ENCODE measurements at places on chromosomes 1 and 21.

- DNase-seq: no peak
These were observed 22.8 kb upstream of the SLC45A3 start for GRCh38 chr1:205703072-205703471.

GRCh38 chr1:1082776-1083415 is 8.8 kb upstream of the RNF223 start:
- no peak for DNase-seq

DNA sequence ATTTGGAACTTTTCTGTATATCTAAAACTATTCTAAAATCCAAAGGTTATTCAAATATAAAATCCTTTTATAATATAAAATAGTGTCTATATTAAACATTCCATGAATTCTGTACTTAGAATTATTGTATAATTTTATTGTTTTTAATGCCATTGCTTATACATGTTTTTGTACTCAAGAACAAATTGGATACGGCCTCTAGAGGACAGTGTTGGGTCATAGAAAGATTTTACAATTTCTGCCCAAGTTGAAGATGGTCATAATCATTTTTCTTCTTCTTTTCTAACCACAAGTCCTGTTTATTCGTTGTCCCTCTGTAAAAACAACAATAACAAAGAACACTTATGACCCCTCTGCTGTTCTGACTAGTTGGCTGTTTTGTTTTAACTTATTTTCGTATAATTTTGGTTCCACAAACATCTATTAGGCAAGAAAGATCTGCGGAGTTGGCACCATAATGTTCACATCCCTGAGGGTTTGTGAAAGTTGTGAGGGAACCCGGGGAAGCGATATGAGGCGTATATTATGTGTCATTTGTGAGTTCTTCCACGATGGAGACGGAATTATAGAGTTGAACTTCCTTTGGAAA is 75.7 kb upstream of the KIF26B start:
- DNase-seq: no peak

DNA sequence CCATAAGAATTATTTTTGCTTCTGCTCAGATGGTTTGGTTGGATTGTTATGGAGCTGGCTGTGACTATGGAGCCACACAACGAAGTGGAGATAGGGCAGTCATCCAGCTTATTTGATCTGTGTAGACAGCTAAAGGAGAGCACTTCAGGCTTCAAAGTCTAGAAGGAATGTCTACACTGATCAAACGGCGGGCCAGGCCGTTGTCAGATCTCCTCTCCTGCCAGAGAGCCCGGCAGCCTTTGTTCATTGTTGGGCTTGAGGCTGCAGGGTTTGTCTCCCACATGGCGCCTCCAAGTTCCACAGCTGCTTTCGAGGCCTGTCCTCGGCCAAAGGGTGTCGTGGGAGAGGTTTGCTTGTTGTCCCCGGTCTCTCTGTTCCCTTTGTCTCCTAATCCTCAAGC is 2.8 kb upstream of the STMN1 start:
- DNase-seq: no peak

DNA sequence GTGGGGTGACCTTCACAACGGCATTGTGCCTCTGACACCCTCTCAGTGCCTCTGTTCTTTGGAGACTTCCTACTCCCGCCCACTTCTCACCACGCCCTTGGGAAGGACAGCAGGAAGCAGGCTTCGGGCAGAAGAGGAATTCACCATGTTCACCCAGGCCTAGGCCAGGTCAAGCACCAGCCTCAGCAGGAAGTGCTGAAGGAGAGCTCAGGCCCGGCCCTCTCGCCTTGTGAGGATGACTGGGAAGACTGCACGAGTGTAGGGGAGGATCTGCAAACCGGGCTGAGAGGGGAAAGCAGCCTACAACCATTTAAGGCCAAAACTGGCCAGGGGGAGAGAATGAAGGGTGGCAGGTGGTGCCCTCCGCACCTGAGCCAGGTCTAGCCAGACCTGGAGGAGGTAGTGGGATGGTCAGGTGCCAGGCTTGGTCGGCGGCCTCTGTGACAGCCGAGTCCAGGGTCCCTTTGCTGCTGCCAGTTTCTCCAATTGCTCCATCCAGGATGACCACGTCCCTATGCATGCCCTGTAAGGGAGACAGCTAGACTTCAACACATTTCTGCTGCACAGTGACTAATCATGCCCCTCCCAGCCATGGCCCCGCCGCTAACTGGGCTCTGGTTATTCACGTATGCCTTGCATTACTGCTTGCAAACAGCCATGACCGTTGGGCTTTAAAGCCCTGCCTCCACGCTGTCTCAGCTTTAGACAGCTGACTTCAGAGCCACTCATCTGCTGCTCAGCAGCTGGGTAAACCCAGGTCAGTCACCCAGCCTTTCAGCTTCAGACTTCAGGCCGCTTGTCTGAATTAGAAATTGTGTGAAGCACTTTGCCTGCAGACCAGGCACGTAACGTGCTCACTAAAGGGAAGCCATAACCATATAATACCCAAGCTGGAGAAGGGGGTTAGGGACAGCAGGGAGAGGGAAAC is 8.9 kb downstream of the MRTO4 start:
- no peak for DNase-seq

DNA sequence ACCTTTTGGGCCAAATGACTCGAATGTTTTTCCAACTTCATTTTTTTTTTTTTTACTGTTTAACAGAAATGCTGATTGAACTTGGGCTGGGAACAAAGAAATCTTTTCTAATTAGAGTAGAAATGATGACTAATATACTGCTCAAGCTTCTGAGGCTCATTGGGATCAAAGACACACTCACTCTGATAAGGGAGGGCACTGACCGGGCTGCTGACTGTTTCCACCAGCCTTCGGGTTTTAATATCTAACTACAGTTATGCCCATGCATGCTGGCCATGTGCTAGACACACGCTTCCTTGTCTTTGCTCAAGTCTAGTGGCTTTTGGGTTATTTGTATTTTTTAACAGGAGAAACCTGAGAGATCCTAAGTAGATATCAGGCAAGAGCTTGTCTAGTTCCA is 16.8 kb downstream of the ZBTB18 start:
- no peak for DNase-seq

GRCh38 chr1:156096640-156097391 is 14.6 kb upstream of the MEX3A start:
- no peak for DNase-seq

DNA sequence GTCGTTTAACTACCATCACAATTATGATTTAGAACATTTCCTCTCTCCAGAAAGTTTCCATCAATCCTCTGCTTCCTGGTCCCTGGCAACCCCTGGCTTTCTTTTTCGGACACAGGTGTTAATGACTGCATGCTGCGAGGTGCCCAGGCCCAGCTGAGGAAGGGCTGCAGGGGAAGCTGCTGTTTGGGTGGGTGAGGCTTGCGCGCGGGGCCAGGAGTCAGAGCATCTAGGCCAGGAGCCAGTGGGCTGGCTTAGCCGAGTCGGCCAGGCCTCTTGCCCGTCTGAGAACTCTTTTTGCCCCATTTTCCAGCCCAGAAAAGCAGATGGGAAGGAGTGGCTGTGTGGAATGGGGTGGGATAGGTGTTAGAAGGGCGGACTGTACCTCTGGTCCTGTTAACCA is 51.5 kb downstream of the NAV1 start:
- DNase-seq: no peak

- DNase-seq: no peak
These were observed 312 bp downstream of the ARNT start for GRCh38 chr1:150876119-150876454.

- no peak for DNase-seq
These were observed 13.3 kb upstream of the CD101 start for GRCh38 chr1:116988248-116988647.

DNA sequence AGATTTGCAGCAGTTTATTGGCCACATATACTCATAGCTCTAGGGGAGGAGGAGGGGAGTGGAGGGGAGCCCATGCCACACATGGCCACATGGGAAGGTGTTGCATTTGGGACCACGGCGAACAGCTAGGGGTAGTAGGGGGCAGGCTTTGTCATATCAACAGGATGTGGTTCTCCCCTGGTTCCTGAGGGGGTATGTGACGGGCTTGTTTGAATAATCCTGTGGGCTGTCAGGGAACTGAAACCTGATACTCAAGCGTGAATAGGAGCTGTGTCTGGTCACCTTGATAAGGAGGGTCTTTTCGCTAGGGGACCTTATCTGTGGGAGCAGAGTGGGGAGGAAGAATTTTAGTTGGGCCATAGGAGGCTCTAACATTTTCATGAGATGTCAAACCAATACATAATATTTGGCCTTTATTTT is 264.7 kb downstream of the CTH start:
- DNase-seq: no peak

- no peak for DNase-seq
These were observed 533.6 kb downstream of the PTPRC start for GRCh38 chr1:199172171-199173124.

DNA sequence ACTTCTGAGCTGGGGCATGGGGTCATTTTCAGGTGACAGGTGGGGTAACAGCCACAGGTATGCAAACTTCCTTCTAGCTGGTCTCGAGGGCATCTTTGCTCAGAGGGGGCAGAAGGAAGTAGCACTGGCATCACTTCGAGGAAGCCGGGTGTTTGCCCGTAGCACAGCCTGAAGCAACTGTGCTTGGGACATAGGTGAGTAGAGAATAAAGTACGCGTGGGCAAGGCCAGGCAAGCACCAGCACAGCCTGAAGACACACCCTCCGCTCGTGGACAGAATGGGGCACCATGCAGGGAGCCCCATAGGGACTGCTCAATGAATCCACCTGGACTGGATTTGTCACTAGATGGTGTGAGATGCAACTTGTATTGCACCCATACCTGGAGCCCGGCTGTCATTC is 167.1 kb downstream of the KCNJ6 start:
- no peak for DNase-seq

- no peak for DNase-seq
These were observed at the start of gene HES2 for GRCh38 chr1:6419804-6420453. TSS of gene HES2 (minus strand) at chr1:6419919. CDS start at chr1:6419820, 99 bp downstream.

GRCh38 chr21:41926117-41926806 is 27.6 kb downstream of the C2CD2 start:
- no peak for DNase-seq

DNA sequence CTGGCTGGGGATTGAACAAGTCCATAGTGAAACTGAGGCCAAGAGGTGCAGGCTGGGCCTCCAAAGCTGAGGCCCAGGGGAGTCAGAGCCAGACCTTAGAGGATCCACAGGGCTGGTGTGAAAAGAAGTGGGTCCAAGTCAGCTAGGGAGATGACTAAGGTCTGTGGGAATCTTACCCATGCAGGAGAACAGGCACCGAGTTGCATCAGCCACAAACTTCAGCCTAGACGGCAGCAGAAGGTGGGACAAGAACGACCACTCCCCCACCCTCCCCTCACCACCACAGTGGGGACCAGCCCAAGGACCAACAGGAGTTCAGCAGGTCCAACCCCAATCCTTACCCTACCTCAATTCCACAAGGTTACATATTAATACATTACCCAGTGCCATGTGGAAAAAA is 282.3 kb downstream of the TTLL7 start:
- no peak for DNase-seq

GRCh38 chr1:2009101-2010053 is 5.8 kb upstream of the CFAP74 start:
- DNase-seq: no peak

Measured in cortex of kidney (tissue), 1 donor.